Fibroblast of skin of back (primary cell): ENCODE measurements at places on chromosomes 7 and 10.

DNA sequence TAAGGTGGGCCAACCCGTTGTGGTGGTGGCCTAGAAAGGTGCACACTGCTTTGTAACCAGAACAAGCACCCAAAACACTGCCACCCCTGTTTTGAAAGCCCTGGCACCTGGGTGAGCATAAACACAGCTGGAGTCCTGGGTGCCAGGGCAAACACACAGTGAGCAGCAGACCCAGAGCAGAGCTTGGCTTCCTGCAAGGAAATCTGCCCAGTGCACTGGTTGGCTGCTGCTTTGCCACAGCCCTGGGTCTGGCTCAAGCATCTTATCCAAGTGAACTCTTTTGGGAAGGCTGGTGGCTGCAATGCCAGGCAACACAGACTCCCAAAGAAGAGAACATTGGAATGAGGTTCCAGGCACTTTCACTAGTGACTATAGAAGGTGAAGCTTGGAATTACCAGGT lies 145.5 kb upstream of the PDE1C start:
- no peak for DNase-seq

GRCh38 chr10:124699471-124700292 lies 44.5 kb downstream of the FAM53B start:
- no peak for DNase-seq

GRCh38 chr10:110357252-110357780 lies 52.6 kb upstream of the SMNDC1 start:
- peak; percentile 84 for DNase-seq

- no peak for DNase-seq
These were observed 1.7 kb upstream of the TRIP6 start for GRCh38 chr7:100865372-100865911.

GRCh38 chr10:77601488-77601887 lies 36.1 kb downstream of the KCNMA1 start:
- DNase-seq: no peak

DNA sequence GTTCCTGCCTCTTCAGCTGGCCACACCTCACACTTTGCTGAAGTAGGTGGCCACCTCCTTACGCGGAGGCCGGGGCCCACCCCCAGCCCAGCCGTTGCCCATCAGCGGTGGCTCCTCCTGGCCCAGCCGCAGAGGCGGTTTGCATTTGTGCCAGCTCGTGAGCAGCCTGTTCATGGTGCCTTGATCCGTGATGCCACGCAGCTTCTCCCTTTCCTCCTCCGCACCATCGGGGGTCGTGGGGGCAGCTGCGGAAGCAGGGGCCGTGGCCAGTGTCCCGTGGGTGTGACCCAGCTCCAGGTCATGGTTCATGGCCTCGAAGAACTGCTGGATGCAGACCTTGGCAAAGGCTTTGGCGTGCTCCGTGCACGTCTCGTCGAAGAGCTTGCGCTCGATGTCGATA lies 3.1 kb upstream of the CALHM2 start:
- DNase-seq: no peak

- DNase-seq: no peak
These were observed 791.4 kb downstream of the PCDH15 start for GRCh38 chr10:54009672-54010071.

- DNase-seq: no peak
These were observed 26.1 kb downstream of the IL2RA start for GRCh38 chr10:6035931-6036575.

DNA sequence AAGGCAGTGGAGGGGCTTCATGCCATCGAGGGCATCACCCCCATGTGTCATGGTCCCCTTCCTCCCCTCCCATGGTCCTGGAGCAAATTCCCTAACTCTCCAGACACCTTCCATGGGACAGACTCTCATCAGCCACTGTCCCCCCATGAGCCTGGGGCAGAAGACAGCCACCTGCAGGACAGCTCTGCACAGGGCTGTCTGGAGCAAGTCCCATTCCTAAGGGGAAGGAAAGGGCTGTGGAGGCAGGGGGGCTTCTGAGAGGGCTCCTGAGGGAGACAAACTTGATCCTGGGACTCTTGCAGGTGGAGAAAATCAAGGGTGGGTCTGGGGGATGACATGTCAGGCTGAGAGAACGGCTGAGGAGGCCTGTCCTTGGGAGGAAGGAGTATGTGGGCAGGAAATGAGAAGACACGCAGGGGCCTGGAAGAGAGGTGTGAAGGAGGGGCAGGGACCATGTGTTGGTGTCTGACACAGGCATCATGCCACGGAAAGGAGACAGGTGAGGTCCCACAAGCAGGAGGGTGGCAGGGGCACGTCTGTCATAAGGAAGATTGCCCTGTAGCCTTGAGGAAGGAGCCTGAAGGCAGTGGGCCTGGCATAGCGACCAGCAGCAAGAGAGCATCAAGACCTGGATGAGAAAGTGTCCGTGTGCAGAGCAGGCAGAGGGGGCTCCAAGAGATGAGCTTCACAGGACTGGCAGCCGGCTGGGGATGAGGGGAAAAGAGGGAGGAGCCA lies 14.4 kb upstream of the GDF10 start:
- no peak for DNase-seq

GRCh38 chr7:10632712-10633111 lies 341.0 kb upstream of the PHF14 start:
- no peak for DNase-seq

GRCh38 chr10:22894714-22895113 lies 33.1 kb upstream of the ARMC3 start:
- no peak for DNase-seq

DNA sequence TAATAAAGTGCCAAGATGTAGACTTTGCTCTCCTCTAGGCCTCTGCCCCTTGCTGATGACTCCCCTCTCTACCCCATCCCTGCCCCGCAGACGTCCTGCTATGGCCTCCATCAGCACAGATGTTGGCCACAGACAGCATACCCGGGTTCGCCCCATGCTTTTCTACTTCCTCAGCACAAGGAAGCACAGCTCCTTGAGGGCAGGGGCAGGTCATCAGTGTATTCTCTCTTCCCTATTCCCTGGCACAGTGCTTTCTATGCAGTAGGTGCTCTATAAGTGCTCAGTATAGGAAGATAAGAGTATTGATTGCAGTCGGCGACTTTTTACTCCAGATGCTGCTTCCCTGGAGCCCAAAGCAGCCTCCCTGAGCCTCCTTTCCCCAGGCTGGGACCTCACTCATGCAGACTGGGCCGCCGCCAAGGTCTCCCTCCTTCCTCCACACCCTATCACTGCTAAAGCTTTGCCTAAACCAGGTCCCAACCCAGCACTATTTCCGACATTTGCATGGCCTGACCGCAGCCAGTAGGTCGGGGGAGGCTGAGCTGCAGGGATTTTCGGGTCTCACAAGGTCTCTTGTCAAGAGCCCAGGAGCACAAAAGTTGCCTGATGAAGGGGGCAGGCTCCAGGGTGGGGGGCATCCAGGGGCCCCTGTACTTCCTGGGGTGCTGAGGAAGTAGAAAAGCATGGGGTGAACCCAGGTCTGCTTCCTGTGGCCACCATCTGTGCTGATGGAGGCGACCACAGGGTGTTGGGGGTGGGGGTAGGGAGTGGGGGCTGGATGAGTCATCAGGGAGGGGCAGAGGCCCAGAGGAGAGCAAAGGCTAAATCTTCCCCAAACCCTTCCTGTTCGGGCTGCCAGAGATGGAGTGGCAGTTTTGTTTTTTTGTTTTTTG lies 8.0 kb downstream of the CALHM3 start:
- DNase-seq: peak; percentile 30

DNA sequence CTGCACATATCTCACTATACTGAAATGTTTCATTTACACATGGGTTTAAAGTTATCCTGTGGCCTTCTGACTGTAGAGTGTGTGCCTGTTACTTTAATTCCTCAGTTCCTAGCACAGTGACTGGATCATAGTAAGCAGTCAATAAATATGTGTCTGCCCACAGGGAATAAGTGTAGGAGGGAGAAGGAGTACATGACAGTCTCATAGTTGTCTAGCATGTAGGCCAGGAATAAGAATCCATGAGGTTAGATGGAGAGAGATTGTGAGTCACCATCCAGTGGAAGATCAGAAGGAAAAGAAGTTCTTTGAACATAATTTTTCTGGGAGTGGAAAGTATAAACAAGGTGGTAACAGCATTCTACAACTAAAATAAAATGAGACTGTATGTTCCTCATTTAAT lies 36.6 kb upstream of the SEMA3A start:
- DNase-seq: peak; percentile 59

GRCh38 chr10:86335831-86336230 lies 30.8 kb downstream of the GRID1 start:
- no peak for DNase-seq

DNA sequence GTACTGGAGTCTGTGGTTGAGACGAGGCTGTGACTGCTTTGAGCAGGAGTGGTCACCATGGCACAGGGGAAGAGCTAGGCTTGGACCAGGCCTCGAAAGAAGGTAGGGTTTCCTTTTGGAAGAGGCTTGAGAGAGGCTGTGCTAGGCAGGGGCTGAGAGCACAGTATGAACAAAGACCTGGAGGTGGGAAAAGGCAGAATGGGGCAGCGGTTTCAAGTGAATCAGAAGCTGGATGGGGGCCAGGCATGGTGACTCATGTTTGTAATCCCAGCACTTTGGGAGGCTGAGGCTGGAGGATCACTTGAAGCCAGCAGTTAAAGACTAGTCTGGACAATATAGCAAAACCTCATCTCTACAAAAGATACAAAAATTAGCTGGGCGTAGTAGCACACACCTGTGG lies 65.9 kb downstream of the CLIP2 start:
- DNase-seq: peak; percentile 90

DNA sequence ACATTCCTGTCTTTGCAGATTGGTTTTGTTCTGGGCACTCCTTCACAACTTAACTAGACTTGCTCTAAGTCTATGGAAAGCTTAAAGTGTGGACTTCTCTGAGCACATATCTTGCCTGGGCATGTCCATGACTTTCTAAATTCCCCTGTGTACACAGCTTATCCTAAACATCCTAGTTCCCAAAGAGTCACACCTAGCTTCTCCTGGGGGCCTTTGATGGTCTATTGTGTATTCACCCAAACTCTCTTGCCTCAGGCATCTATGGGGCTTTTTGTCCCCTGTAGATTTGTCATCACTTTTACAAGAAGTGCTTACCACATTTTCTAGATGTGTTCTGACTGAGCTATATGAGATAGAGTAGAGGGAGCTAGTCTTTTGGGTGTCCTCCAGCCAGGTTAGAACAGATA lies 12.2 kb upstream of the ZNF488 start:
- no peak for DNase-seq

DNA sequence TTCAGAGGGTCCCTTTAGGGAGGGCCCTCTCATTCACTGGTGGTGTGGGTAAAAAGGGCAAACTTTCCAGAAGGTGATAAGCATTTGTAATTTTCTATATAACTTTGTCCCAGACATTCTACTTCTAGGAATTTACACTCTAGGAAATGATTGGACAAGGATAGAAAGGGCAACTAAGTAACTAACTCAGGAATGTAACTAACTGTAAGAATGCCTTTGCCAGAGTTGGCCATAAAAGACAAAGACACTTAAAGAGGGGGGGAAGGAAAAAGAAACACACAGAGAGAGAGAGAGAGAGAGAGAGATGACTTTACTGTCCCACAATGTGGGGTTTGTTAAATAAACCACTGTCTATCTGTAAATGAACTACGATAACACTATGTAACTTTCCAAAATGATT lies 38.5 kb upstream of the ITPRID1 start:
- DNase-seq: no peak

DNA sequence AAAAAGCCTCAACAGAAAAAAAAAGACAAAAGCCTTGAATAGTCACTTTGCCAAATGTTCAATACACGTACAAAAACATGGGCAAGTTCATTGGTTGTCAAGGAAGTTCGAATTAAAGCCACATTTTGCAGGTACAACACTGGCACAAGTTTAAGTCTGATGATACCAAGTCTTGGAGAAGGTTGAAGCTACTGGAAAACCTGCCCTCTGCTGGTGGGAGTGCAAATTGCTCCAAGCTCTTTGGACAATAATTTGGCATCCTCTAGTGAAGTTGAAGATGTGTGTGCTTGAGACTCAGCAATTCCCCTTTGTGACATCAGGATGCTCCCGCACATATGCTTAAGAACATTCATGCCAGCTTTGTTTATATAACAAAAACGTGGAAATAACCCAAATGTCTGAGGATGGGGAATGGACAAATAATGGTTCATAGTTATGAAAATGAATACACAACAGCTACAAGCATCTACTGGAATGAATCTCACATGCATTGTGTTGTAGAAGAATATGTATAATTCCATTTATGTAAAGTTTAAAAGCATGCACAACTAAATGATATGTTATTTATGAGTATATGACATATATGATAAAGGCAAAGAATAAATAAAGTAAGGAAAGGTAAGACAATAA lies 120.0 kb upstream of the PLPP4 start:
- peak; percentile 27 for DNase-seq

GRCh38 chr7:102061981-102062390 lies 224.7 kb upstream of the SH2B2 start:
- DNase-seq: peak; percentile 55

DNA sequence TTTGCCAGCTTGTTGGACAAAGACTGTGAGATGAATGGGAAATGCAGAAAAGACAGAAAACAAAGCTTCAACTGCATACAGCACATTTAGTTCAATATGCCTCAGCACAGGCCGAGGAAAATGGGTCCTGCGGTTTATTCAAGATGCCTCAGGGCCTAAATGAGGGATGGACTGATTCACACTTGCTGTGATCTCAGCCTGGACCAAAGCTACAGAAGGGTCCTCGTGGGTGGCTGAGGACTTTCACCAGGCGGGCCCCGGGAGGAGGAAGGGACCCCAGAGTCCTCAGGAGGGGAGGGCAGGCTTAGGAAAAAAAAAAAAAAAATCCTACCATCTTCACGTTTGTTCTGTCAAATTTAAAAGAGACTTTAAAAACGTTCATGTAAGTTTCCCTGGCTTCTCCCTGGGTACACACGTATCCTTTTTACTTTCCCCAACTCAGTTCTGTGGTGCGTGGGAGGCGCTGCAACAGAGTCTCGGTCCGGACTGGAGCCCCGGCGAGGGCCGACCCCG lies 624 bp upstream of the ZNF783 start:
- peak; percentile 61 for DNase-seq

GRCh38 chr7:2148189-2148588 lies 84.6 kb downstream of the MAD1L1 start:
- no peak for DNase-seq

DNA sequence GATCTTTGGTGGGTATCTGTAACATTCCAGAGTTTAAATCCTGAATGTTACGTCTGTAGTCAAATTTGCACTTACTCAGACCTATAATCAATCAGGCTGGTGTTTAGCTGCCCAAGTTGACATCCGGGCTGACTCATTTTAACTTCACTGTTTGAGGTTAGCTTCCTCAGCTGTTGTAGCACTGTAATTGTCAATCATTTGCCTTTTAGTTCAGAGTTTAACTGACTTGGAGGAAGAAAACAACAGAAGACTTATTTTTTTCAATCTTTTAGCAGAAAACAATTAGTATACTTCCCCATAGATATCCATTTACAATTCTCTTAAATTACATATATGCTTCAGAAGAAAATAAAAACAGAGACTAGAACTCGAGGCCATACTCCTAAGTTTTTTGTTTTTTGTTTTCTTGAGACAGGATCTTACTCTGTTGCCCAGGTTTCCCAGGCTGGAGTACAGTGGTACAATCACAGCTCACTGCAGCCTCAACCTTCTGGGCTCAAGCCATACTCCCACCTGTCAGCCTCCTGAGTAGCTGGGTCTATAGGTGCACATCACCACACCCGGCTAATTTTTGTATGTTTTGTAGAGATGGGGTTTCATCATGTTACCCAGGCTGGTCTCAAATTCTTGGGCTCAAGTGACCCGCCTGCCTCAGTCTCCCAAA lies 38.5 kb upstream of the LRRC17 start:
- peak; percentile 86 for DNase-seq

- peak; percentile 62 for DNase-seq
These were observed 7.1 kb upstream of the KLF6 start for GRCh38 chr10:3791974-3792633.

- no peak for DNase-seq
These were observed 30.7 kb upstream of the ACSL5 start for GRCh38 chr10:112343056-112343806.
